Central memory CD8-positive, alpha-beta T cell (primary cell): ENCODE measurements at places on chromosomes 13 and 19.

GRCh38 chr13:19067767-19068166 lies 113.9 kb downstream of the TUBA3C start:
- DNase-seq: no peak
- no peak overlapping the region for H3K27ac ChIP-seq
- no peaks in the 10 kb centered on the region for H3K4me1 ChIP-seq
- H3K27me3 ChIP-seq: no peaks in the 10 kb centered on the region
- no peaks in the 10 kb centered on the region for H3K36me3 ChIP-seq

DNA sequence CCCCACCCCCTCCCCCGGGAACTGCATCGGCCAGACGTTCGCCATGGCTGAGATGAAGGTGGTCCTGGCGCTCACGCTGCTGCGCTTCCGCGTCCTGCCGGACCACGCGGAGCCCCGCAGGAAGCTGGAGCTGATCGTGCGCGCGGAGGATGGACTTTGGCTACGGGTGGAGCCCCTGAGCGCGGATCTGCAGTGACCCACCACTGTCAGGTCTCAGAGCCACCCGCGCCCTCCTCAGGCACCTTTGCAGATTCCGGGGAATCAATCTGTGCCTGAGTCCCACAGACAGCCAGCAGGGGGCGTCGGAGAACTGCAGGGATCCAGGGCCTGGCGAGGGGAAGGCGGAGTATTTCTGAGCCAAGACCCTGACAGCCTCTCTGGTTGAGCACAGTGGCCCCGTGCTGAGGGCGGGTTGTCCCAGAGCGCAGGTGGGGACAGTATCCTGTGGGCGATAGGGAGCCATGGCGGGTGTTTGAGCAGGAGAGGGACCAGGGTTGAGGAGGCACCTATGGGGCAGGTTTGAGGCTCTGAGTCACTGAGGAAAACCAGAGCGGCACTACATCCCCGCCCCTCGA lies 30.4 kb upstream of the CYP4F8 start:
- peak; percentile 77 for DNase-seq
- H3K4me3 ChIP-seq: no peak overlapping the region
- H3K4me1 ChIP-seq: no peaks in the 10 kb centered on the region
- no peaks in the 10 kb centered on the region for H3K36me3 ChIP-seq
- no peak overlapping the region for H3K27ac ChIP-seq

DNA sequence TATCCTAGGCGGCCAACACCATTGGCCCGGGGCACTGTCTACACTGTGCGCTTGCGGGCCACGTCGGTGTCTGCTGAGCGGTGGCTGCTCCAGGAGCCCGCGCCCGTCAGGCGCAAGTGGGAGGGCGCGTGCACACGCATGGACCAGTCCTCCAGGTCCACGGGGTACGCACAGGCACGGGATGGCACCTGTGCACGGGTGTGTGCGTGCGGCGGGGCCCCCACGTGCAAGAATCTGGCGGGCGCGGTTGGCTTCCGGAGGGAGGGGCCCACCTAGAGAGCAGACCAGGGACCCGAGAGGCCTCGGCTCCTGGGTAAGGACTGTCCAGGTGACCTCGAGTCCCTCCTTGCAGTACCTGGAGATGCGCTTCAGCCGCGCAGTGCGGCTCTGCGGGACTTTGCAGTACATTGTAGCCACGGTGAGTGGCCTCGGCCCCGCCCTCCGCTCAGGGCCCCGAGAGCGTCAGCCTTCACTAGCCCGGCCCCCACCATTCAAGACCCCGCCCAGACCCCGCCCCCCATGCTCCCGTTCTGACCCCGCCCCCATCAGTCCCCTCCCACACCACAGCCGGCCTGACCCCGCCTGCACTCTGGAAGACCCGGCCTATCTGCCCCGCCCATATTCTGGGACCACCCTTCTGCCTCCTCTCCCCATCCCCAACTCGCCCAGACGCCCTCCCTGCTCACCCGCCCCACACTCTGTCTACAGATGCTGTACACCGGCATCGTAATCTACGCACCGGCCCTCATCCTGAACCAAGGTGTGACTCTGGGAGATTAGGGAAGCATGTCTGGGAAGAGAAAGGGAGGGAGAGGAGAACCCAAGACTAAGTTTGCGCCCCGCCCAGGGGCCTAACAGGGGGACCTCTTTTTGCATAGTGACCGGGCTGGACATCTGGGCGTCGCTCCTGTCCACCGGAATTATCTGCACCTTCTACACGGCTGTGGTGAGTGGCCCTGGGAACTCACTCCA lies 2.3 kb downstream of the SLC5A5 start:
- H3K27me3 ChIP-seq: no peaks in the 10 kb centered on the region
- H3K27ac ChIP-seq: no peak overlapping the region
- H3K4me1 ChIP-seq: peaks cover 6% of the 10 kb centered on the region
- no peaks in the 10 kb centered on the region for H3K36me3 ChIP-seq

GRCh38 chr19:32017176-32017953 lies 328.0 kb upstream of the ZNF507 start:
- no peaks in the 10 kb centered on the region for H3K4me1 ChIP-seq
- no peak overlapping the region for H3K4me3 ChIP-seq
- no peak overlapping the region for H3K27ac ChIP-seq
- H3K36me3 ChIP-seq: no peaks in the 10 kb centered on the region

DNA sequence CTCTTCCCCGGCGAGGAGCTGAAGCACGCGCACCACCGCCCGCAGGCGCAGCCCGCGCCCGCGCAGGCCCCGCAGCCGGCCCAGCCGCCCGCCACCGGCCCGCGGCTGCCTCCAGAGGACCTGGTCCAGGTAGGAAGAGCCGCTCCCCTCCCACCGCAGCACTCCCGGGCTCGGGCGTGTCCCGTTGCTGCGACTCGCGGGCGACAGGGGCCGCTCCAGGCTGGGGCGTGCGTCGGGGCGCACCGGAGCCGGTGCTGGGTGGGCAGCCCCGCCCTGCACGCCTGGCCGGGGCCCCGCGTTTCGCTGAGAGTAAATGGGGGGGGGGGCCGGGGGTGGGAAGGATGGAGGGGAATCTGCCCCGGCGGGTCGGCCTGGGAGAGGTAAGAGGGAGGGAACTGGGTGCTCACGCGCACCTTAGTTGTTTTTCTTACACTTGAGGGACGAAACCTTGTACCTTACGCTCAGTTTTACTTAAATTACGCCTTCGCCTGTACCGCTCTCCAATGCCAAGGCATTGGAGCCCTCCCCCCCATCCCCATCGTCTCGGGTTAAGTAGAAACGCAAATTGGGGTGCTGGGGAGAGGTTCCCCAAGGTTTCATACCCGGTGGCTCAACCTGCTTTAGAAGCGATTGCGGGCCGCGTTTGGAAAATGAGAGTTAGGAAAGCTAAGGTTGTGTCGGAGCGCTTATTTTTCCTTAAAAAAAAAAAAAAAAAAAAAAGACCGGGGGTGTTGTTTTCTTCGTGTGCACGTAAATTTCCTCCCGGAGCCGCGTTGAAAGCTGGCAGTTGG lies 850 bp downstream of the KLF5 start:
- no peak overlapping the region for H3K27ac ChIP-seq
- peaks cover 17% of the 10 kb centered on the region for H3K4me1 ChIP-seq
- H3K27me3 ChIP-seq: peaks cover 57% of the 10 kb centered on the region
- no peak for DNase-seq
- H3K36me3 ChIP-seq: peaks cover 8% of the 10 kb centered on the region
- peak overlapping the region; percentile 79 for H3K4me3 ChIP-seq

DNA sequence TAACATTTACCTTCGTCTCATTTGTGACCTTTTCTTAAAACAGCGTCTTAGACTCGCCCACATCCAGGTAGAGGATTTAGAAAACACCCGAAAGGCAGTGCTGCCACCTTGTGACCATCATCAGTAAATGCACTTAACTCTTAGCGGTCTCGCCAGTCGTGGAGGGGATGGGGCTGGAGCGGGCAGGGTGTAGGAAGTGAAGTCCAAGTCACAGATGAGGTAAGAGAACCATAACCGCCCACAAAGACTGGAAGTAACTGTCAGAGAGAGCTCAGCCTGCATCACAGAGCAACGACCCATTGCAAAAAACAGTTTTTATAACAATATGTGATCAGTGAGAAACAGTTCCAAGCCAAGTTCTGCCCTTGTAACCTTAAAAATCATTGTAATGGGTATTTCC lies 10.7 kb upstream of the CEACAM3 start:
- no peak overlapping the region for H3K27ac ChIP-seq
- H3K36me3 ChIP-seq: peaks cover 6% of the 10 kb centered on the region
- DNase-seq: peak; percentile 53
- H3K4me1 ChIP-seq: peaks cover 17% of the 10 kb centered on the region
- H3K27me3 ChIP-seq: peaks cover 59% of the 10 kb centered on the region
- H3K4me3 ChIP-seq: no peak overlapping the region

- no peak overlapping the region for H3K27ac ChIP-seq
- H3K27me3 ChIP-seq: peaks cover 30% of the 10 kb centered on the region
- no peak for DNase-seq
- H3K36me3 ChIP-seq: no peaks in the 10 kb centered on the region
Measured at GRCh38 chr13:48896312-48896711, 79.4 kb upstream of the FNDC3A start.

DNA sequence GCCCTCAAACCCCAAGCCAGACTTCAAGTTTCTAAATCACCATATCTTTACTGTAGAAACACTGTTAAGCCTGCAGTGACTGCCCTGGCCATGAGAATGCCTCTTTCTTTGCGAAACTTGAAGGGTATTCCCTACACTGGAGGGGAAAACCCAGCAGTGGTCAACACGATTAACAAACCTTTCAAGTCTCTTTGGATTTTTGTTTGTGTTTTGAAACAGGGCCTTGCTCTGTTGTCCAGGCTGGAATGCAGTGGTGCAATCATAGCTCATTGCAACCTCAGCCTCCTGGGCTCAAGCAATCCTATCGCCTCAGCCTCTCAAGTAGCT lies 17.4 kb upstream of the POMP start:
- peaks cover 19% of the 10 kb centered on the region for H3K27me3 ChIP-seq
- no peaks in the 10 kb centered on the region for H3K36me3 ChIP-seq
- no peak for DNase-seq
- no peak overlapping the region for H3K27ac ChIP-seq
- peaks cover 5% of the 10 kb centered on the region for H3K4me1 ChIP-seq

- H3K4me1 ChIP-seq: no peaks in the 10 kb centered on the region
- DNase-seq: no peak
- no peak overlapping the region for H3K27ac ChIP-seq
- no peaks in the 10 kb centered on the region for H3K36me3 ChIP-seq
- no peaks in the 10 kb centered on the region for H3K27me3 ChIP-seq
Measured at GRCh38 chr13:105990256-105990958, 545.1 kb downstream of the EFNB2 start.

- no peak for DNase-seq
- no peaks in the 10 kb centered on the region for H3K27me3 ChIP-seq
- no peaks in the 10 kb centered on the region for H3K4me1 ChIP-seq
- no peak overlapping the region for H3K4me3 ChIP-seq
Measured at GRCh38 chr13:60755380-60756163, 358.6 kb downstream of the TDRD3 start.

- H3K27ac ChIP-seq: no peak overlapping the region
- no peak overlapping the region for H3K4me3 ChIP-seq
- peaks cover 59% of the 10 kb centered on the region for H3K27me3 ChIP-seq
- H3K36me3 ChIP-seq: no peaks in the 10 kb centered on the region
- DNase-seq: no peak
Measured at GRCh38 chr13:51146667-51147066, 35.6 kb upstream of the C13orf42 start.

DNA sequence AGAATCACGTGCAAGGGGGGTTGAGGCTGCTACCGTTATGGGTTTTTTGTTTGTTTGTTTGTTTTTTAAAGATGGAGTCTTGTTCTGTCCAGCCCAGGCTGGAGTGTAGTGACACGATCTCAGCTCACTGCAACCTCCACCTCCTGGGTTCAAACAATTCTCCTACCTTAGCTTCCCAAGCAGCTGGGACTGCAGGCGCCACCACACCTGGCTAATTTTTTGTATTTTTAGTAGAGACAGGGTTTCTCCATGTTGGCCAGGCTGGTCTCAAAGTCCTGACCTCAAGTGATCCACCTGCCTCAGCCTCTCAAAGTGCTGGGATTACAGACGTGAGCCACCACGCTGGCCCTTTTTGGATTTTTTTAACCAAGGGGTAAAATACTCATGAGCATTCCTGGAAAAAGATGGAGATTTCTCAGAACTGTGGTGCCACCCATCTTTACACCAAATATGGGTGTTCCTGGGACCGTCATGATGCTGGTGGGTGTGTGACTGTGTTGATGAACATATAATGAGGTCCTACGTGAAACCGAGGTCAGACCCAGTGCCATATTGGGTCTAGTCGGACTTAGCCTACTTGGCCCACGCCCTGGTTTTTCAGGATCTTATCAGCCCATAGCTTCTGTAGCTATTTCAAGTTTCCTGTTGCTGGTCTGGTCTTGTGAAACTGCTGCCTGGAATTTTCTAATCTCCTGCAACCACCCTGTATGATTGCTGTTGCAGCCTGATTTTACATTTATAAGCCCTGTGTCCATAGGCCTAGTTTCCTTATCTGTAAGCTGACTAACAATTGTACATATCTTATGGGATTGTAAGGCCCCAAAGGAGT lies 6.2 kb downstream of the PPP1R15A start:
- DNase-seq: no peak
- H3K4me1 ChIP-seq: peaks cover 39% of the 10 kb centered on the region
- H3K27me3 ChIP-seq: no peaks in the 10 kb centered on the region
- peaks cover 82% of the 10 kb centered on the region for H3K36me3 ChIP-seq

- no peaks in the 10 kb centered on the region for H3K27me3 ChIP-seq
- peak overlapping the region; percentile 26 for H3K27ac ChIP-seq
- H3K4me1 ChIP-seq: peaks cover 82% of the 10 kb centered on the region
- H3K4me3 ChIP-seq: peak overlapping the region; percentile 2
- no peak for DNase-seq
- H3K36me3 ChIP-seq: peaks cover 15% of the 10 kb centered on the region
Measured at GRCh38 chr19:16614941-16615340, 13.1 kb downstream of the MED26 start.

DNA sequence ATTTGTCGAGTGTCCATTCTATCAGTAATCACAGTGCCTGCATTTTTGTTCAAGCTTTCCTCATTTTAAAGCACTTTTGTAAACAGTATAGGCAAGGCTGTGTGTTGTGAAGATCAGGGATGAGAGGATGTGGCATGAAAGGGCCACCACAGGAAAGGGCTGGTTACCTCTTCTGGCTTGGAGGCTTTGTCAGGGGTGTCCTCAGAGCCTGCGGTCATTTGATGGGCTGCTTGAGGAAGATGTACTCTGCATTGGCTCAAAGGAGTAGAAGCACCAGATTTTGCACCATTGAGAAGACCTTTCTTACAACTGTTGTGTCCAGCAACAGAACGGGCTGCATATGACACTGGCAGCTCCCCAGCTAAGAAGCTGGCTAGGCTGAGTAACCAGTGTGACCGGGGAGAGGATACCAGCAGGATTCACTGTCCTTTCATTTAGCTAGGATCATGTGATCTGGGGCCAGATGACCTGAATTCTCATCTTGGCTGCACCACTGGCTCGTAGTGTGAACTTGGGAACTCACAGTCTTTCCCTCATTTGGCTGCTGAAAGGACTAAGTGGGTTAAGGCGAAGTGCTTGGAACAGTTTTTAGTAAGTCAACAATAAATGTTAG lies 380.2 kb downstream of the FGF9 start:
- no peak for DNase-seq
- H3K27ac ChIP-seq: peak overlapping the region; percentile 23
- no peaks in the 10 kb centered on the region for H3K36me3 ChIP-seq
- H3K27me3 ChIP-seq: no peaks in the 10 kb centered on the region

DNA sequence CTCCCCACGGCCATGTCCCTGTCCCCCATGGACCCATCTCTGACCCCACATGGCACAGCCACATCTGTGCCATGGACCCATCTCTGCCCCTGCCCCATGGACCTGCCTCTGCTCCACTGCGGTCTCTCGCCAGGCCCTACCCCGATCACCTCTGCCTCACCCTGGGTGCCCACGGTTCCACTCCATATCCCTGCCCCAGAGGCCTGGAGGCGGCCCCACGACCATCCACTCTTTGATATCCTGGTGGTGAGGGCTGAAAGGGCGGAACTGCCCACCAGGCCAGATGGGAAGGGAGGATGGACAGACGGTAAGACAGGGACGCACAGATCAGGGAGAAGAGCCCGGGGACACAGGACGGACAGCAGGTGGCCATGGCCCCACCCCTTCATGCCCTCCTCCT lies 327 bp downstream of the PTGER1 start:
- peaks cover 42% of the 10 kb centered on the region for H3K4me1 ChIP-seq
- H3K36me3 ChIP-seq: peaks cover 39% of the 10 kb centered on the region
- peaks cover 24% of the 10 kb centered on the region for H3K27me3 ChIP-seq
- H3K27ac ChIP-seq: peak overlapping the region; percentile 71
